T-helper 2 cell treated with Interferon-gamma antibody and Interleukin-4, amounts not matched to agents 100 ng/mL and 5 ng/mL, for 36 hours (primary cell): ENCODE measurements at places on chromosomes 11 and 22. TPM values are rescaled to one million over a fixed set of nuclear protein-coding genes. Genes with fewer than 3 reads are reported as not detected.

Gene NEAT1
- total RNA-seq = 730 and 731 TPM in 2 replicates

Gene CLCF1
- 0.39 and 0.48 TPM in 2 replicates for total RNA-seq

Gene SLC17A6
- not detected in 2 replicates for total RNA-seq

Gene KRTAP5-2
- not detected in 2 replicates for total RNA-seq

Gene EP300
- total RNA-seq = 76.8 and 87.2 TPM in 2 replicates

Gene OR51E1
- total RNA-seq = not detected in 2 replicates

Gene P2RY2
- 0.07 TPM in 1 of 2 replicates, not detected in the other for total RNA-seq

Gene CLDN5
- total RNA-seq = 0.16 and 0.30 TPM in 2 replicates

Gene CCDC87
- total RNA-seq = 0.07 and 0.11 TPM in 2 replicates

Gene OR10A2
- total RNA-seq = not detected in 2 replicates

Gene EEF1G
- 1,326 and 1,342 TPM in 2 replicates for total RNA-seq

Gene DCUN1D5
- total RNA-seq = 30.7 and 31.8 TPM in 2 replicates

Gene OR51I1
- total RNA-seq = not detected in 2 replicates

Gene OR52H1
- total RNA-seq = not detected in 2 replicates

Gene SLCO2B1
- total RNA-seq = 0.05 TPM in 1 of 2 replicates, not detected in the other

Gene CNTN5
- total RNA-seq = not detected in 2 replicates

Gene GLYATL2
- total RNA-seq = not detected in 2 replicates

Gene UPK3A
- total RNA-seq = not detected in 2 replicates

Gene ZMAT5
- 20.8 and 22.9 TPM in 2 replicates for total RNA-seq

Gene FGF19
- total RNA-seq = not detected in 2 replicates

Gene GATD1
- 60.8 and 61.5 TPM in 2 replicates for total RNA-seq

Gene PRR33
- not detected in 2 replicates for total RNA-seq

Gene SCUBE2
- total RNA-seq = 0.23 and 0.34 TPM in 2 replicates

Gene MN1
- total RNA-seq = 0.23 and 0.27 TPM in 2 replicates

Gene BACE1
- 0.41 and 0.82 TPM in 2 replicates for total RNA-seq

Gene LDHAL6A
- 0.11 TPM in 1 of 2 replicates, not detected in the other for total RNA-seq

Gene CTSW
- 26.4 and 29.3 TPM in 2 replicates for total RNA-seq

Gene NCF4
- total RNA-seq = 53.0 and 57.0 TPM in 2 replicates

Gene SPATA19
- total RNA-seq = not detected in 2 replicates

Gene NRGN
- total RNA-seq = 5.7 and 5.8 TPM in 2 replicates

Gene POU2F3
- total RNA-seq = not detected in 2 replicates

Gene VWCE
- 2.9 and 3.8 TPM in 2 replicates for total RNA-seq

Gene PLAAT3
- total RNA-seq = 3.0 and 3.3 TPM in 2 replicates

Gene INS
- total RNA-seq = not detected in 2 replicates

Gene C22orf31
- not detected in 2 replicates for total RNA-seq

Gene MTFP1
- total RNA-seq = 50.5 and 51.2 TPM in 2 replicates
